ENCODE measurements at places on chromosomes 5 and 9.

GRCh38 chr9:5843794-5844471 is 11.0 kb upstream of the ERMP1 start:
- DNase-seq = no peak

DNA sequence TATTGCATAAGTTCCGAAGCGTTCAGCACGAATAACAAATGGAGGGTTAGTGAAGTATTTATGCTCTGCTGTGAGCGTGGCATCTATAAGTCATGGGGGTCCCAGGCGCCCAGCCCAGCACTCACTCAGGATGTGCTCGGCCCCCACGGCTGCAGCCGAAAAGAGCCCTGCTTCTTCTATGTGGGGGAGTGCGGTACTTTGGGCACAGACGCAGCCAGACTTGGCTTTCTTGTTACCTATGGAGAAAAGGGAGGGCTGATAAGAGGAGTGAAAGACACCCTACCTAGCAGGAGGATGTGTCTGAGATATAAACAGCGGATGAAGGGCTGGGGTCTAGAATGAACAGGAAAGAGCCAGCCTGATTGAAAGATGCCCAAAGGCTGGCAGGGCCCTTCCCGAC is 51.4 kb downstream of the MRPL36 start:
- DNase-seq = no peak

DNA sequence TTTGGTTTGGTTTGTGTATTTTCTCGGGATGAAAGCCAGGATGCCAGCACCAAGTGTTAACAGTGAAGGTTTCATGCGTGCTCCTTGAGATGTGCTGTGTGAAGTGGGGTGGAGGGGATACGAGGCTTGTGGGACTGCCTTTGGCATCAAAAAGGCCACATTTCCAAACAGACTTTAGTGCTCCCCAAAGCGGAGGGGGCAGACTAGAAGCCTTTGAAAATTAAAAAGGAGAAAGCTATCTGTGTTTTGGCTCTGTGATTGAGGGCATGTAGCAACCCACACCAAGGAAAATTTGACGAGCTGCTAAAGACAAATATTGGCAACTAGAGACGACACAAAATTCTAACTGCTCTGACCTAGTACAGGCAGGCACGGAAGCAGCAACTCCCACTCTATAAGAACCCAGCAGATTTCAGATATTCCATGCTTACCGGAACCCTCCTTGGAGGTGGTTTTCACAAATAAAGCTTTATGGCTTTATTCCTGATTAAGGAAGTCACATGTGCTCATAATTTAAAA is 154.5 kb downstream of the ARSB start:
- DNase-seq = no peak

DNA sequence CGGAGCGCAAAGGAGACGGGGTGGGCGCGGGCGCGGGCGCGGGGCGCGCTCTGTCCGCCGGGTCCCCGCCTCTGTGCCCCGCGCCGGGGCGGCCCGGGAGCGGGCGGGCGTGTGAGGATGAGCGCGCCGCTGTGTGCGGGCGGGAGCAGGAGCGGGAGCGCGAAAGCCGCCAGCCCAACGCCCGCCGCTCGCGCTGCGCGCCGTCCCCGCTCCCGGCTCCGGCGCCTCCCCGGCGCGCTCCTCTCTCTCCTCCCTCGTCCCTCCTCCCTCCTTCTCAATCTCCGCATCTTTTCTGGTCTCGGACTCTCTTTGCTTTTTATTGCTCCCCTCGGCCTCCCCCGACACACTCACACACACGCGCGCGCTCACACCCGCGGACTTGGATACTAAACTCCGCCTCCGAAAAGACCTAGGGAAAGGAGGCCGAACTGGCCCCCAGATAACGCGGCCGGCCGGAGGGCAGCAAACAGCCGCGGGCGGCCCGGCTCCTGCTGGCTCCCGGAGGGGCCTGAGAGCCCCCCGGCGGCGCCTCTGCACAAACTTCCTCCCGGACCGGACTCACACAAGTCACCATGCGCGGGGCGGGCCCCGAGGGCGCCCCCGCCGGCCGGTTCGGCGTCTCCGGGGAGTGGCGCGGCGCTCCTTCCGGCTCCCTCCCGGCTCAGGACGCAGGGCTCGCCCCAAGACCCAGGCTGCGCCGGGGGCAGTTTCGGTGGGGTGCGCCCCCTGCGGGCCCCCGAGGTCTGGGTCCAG is at the start of gene FIBCD1:
Gene FIBCD1 (minus strand): TSS at position 596 of the 753 bp plus-strand sequence. CDS start 640 bp downstream, outside the sequence.
- peak; percentile 50 for DNase-seq

DNA sequence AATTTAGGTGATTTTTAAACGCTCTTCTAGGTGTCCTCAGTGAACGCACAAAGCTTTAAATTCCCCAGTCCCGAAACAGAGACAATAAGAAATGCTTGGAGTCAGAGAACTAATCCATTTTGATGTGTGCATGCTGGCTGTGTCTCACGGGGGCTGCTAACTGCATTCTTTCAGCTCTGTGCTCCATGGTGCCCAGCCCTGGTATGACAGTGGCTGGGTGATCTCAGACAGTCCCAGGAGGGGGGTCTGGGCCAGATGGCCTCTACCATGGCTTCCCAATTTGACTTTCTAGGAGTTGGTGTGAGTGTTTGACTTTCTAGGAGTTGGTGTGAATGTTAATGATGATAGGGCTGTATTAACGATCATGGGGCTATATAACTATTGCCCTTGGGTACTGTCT is 12.1 kb downstream of the OLFM1 start:
- DNase-seq = peak; percentile 33

GRCh38 chr9:111131211-111131610 is 92.9 kb upstream of the LPAR1 start:
- no peak for DNase-seq

GRCh38 chr9:3852545-3852944 is 326.7 kb upstream of the RFX3 start:
- no peak for DNase-seq
